ENCODE measurements at places on chromosomes 2 and 18.

- DNase-seq: no peak
Measured at GRCh38 chr2:25669520-25669919, 3.9 kb downstream of the DTNB start.

DNA sequence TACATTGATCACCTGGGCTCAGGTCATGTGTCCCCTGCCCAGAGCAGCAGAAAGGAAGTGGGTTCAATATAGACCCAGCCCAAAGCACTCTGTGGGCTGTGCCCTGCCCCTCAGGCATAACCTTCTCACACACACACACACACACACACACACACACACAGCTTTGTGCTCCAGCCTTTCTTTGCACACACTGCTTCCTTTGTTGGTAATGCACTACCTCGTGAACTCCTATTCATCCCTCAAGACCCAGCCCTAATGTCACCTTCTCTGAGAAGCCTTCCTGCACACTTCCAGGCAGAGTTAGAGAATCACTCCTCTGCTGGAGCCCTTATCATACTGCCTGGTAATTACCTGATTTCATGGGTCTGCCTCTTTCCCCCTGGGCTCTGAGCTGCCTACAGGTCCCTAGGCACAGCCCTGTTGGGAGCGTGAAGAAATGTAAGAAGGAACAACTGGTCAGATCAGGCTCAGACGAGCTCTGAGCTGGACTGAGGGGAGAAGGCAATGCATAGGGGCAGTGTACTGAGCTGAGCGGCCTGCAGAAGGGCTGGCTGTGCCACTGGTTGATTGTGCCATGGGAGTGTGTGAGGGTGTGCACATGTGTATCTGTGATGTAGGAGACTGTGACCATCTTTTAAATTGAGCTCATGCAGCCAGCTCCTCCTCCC is 210.3 kb downstream of the GLI2 start:
- no peak for DNase-seq

GRCh38 chr2:138274421-138275291 is 226.9 kb upstream of the SPOPL start:
- no peak for DNase-seq

- peak; percentile 19 for DNase-seq
Measured at GRCh38 chr2:33583194-33583938, 15.7 kb downstream of the FAM98A start.

DNA sequence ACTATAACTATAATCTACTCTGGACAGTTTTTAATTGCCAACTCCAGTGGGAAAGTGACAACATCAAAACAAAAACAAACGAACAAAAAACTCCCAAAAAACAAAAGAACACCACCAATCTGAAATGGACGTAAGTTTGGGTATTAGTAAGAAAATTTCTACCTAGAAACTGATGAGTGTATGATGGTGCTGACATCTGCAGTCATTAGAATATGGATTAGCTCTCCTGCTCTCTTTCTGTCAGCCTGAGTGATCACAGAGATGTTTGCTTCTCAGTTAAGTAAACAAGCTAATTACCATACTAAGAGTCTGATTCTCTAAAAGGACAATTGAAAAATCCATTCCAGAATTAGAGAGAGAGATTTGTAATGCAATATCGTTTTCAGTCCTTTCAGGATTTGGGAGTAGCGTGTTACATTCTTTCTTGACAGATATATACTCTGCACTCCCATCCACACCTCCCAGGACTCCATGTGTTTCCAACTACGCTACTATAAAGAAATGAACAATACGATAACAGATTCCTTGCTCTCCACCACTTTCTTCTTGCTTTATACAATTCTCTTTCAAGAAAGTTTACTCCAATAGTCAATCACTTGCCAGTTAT is 1347.4 kb upstream of the PIK3C3 start:
- peak; percentile 12 for DNase-seq
